Stimulated activated CD4-positive, alpha-beta T cell treated with anti-CD3 and anti-CD28 coated beads, TNF-alpha, amount 100 ng/mL, for 48 hours (primary cell): ENCODE measurements at places on chromosomes 5 and 9.

- no peak for DNase-seq
Measured at GRCh38 chr9:26308328-26308727, 584.3 kb downstream of the CAAP1 start.

- DNase-seq: no peak
Measured at GRCh38 chr5:137492331-137492730, 6.8 kb downstream of the SPOCK1 start.

DNA sequence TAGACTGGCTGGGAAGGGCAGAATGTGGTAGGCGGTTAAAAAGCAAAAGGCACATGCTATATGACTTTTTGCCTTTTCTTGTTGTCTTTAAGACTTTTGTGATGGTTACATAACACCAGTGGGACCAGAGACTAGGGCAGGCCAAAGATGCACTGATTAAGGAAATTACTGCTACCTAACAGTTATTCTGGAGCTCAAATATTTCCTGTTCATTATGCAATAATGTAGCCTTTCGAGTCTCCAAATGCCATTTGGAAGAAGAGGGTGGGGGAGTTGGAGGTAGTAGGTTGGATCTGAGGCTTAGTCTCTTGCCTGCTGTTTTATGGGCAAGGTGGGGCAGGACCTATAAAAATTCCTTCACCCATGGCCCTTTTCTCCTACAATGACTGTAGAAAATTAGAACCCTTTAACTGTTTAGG lies 51.7 kb downstream of the SH3GL2 start:
- DNase-seq: no peak

GRCh38 chr9:518540-518939 lies 303.9 kb downstream of the DOCK8 start:
- DNase-seq: no peak

DNA sequence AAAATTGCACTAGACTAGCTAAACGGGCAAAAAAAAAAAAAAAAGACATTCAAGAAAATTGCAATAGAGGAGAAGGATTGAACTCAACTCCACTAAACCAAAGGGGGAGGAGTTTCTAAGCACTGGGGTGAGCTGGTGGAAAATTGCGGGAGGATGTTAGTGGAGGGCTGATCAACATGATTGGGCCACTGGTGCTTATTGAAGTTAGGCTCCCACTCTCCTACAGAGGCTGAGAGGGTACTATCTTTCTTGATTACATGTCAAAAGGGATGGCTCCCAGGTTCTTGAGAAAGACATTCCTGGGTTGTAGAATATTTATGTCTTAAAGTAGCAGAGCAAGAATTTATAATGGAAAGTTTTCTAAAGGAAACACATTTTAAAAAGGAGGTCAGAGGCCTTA lies 38.0 kb downstream of the CAMK4 start:
- no peak for DNase-seq
